ENCODE measurements at places on chromosomes 13 and 19.
A peak's percentile ranks its signal among the peaks of the same experiment; 100 is the strongest.

DNA sequence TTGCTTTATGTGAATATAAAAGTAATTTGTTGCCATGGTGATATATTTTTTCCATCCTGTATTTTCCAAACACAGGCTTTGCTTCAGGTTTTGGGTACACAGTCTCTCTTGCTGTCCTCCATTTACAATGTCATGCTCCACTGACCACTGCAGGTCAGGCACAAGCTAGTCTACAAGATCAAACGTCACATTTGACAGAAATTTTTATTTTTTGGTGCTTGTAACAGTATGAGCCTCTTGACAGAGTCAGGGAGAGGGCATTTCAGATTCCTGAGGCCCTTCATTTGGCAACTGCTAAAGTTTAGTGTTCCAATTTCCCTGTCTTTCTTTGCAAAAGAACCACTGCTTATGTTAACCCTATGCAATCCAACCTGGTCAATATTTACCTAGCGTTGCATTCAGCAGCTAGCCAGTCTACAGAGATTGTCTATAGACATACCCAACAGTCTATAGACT is 175.0 kb downstream of the RFC3 start:
- DNase-seq: no peak

- DNase-seq: peak; percentile 2
These were observed 84.8 kb downstream of the PCDH17 start for GRCh38 chr13:57716295-57716694.

GRCh38 chr13:114087430-114087829 is 45.0 kb downstream of the RASA3 start:
- no peak for DNase-seq

- peak; percentile 77 for DNase-seq
These were observed 4.9 kb upstream of the NWD1 start for GRCh38 chr19:16714702-16715287.

DNA sequence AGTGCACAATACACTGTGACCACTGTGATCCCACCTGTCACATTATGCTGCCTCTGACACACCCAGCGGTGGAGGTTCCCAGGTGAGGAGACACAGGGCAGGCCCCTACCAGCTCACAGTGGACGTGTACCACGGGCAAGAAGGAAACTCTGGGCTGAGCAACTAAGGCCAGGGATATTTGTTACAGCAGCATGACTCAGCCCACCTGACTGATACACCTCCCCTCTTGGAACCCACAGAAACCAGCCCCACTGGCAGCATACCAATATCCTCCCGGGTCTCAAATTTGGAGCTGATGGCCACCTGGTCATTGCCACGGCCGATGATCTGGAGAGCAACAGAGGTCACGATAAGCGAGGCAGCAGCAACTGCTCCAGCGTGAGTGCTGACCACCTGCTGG is 14.9 kb downstream of the KLC3 start:
- DNase-seq: no peak

DNA sequence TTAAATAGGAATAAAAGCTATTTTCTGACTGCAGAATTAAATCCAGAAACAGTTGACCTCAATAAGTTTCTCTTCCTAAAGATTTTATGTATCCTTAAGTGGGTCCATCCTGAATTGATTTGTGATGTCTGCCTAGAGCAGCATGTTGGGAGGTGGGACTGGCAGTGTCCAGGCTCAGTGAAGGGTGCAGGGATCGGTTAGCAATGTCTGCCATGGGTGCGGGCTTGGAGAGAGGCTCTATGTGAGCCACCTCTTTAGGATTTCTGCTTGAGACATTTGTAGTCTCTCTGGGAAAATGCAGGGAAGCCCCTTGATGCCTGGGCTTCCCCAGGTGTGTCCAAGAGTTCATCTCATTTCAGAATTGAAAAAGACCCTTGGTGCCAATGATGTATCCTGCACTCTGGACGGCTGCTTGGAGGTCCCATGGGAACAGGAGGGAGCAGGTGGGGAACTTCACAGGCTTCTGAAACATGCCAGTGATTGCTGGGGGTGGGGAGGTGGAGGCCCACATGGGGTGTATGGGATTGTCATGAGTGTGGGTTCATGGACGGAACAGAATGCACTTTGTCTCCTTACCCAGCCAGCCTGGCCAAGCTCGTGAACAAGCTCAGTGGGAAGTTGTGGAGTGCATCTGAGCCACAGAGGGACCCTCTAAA is 6.2 kb upstream of the COLGALT1 start:
- no peak for DNase-seq

- DNase-seq: peak; percentile 89
These were observed 10.0 kb downstream of the CALM3 start for GRCh38 chr19:46610851-46611770.

DNA sequence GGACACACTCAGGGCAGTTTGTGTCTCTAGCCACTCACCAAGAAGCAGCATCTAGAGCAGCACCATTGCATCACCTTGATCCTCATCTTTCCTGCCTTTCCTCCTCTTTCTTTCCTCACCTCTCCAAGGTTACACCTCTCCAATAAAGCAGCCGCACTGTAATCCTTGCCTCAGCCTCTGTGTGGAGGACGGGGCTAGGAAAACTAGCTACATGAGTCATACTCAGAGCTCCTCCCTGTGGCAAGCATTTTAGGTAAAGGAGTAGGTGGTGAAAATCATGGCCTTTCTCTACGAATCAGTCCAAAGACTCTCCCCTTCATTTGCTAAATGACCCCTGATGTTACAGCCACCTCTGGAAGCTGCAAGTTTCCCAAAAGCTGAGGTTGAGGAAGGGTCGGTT is 108.9 kb downstream of the DNAJC15 start:
- DNase-seq: peak; percentile 15

DNA sequence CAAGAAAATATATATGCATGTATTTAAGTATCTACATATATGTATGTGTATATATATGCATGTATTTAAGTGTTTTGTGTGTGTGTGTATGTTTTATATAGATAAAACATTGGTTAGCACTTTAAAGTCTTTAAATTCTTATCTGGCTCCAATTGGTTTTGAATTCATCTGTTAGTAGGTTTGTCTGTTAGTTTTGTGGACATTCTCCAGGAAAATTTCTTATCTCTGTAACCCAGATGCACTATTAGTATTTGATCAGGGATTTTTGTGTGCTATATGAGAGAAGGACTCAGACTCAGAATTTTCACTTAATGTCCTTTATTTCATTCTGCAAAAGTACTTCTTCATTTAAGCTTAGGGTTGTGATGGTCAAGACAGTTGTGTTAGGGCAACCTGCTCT is 103.1 kb downstream of the ITGBL1 start:
- DNase-seq: no peak

- peak; percentile 35 for DNase-seq
These were observed 81.3 kb upstream of the FRY start for GRCh38 chr13:31950111-31950815.

DNA sequence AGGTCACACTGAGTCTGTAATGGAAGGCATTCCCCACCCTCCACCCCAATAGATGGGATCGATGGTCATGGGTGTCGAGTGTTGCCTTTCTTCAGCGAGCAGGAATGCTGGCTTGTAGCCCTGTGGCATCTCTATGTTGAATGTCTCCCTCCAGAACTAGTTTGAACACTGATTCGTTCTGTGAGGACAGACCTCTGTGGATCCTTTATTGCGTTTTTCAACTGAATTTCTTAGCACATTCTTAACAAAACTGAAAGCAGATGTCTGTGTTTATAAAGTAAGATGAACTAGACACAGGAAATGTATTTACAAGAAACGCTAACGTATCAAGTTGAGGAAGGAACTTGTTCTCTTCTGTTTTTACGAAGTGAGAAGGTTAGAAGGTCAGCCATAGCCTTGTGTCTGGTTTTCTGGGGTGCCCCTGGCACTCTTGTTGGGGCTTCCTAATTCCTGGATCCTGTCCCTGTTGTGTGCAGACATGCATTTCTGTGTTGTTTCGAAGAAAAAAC is 36.8 kb upstream of the TM9SF2 start:
- DNase-seq: no peak

- peak; percentile 82 for DNase-seq
These were observed 14.6 kb downstream of the PLD3 start for GRCh38 chr19:40363069-40363468.

- DNase-seq: peak; percentile 79
These were observed 3.1 kb upstream of the CTXN1 start for GRCh38 chr19:7928741-7929701.

GRCh38 chr13:113630804-113631203 is 27.2 kb downstream of the ATP4B start:
- no peak for DNase-seq

DNA sequence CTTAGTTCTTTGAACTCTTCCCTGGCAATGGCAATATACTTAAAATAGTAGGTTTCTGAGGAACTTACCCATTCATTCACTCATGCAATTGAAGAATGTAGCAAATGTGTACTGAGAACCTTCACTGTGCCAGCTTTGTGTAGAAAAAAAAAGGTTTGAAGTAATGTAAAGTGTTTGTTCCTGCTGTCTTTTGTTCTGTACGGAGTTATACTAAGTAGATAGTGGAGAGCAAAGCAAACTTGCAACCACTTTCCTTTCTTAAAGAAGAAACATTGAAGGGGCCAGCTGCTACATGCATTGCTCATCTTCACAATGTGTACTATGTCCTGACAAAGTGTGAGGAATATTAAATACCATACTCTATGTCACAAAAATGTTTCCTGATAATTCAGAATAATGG is 68.9 kb upstream of the FREM2 start:
- DNase-seq: no peak

DNA sequence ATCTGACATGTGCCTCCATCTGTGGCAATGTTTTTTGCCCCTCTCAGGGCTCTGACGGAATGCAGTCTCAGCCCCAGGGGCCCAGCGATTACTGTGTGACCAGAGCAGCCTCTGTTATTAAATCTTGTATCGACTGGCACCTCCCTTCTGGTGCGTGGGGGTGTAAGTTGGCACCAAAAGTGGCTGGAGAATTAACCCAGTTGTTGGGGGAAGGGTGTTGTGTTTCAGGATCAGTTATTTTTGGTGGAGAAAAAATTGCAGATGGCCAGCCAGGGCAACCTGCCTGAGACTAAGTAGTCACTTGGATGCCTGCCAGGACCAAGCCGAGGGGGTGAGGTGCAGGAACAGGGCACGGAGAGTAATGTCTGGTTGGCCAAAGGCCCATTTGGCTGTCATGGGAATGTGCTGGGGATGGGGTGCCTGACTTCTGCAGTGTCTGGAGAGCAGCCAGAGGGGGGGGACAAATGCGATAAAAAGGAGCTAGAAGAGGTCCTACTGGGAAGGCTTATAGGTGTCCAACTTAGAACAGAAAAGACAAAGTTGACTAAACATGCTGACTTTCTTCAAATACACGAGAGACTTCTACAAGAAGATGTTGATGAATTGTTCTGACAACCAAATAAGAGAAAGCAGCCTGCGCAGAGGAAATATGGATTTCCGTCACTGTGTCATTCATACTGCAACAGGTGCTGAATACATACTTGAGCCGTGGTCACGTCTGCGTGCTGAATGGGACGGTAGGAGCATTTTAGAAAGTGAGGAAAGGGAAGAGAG is 69.8 kb downstream of the SIAH3 start:
- DNase-seq: no peak

DNA sequence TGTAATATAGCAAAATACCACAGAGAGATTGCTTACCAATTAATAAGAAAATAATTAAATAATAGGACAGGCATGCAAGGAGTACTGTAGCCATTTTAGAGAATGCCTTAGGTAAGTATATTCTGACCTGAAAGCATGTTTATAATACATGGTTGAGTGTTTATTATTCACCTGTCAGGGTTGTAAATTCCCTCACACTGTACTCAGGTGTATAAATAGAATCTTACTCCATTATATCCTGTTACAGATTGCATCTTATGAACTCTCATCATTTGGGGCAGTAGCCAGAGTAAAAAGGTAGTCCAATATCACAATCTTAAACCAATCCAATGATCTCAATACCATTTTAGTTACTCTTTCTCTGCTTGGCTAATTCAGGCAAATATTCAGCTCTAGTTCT is 35.8 kb upstream of the GTF2F2 start:
- DNase-seq: no peak

- no peak for DNase-seq
These were observed 1.6 kb downstream of the URI1 start for GRCh38 chr19:29943615-29944014.

- no peak for DNase-seq
These were observed 15.3 kb downstream of the GADD45B start for GRCh38 chr19:2491130-2491801.

GRCh38 chr13:25806264-25806974 is 245.4 kb downstream of the SHISA2 start:
- DNase-seq: peak; percentile 35

DNA sequence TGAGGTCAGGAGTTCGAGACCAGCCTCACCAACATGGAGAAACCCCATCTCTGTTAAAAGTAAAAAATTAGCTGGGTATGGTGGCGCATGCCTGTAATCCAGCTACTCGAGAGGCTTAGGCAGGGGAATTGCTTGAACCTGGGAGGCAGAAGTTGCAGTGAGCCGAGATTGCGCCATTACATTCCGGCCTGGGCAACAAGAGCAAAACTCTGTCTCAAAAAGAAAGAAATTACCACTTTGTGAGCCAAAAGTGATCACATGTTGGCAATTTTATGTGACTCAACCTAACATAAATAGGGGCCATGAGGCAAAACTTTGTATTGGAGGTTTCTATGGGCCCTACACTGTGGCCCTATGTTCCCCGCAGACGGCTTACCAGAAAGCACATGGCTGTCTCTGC is 72.2 kb downstream of the MAP4K1 start:
- no peak for DNase-seq

- DNase-seq: no peak
These were observed 16.6 kb downstream of the CHST8 start for GRCh38 chr19:33638167-33639034.

GRCh38 chr13:24012648-24013047 is 115.3 kb upstream of the C1QTNF9B start:
- DNase-seq: no peak

GRCh38 chr19:18204394-18205199 is 755 bp upstream of the RAB3A start:
- no peak for DNase-seq

GRCh38 chr13:20161275-20161950 is 561 bp upstream of the GJA3 start:
- peak; percentile 55 for DNase-seq

- no peak for DNase-seq
These were observed 67.6 kb upstream of the C13orf46 start for GRCh38 chr13:114041493-114041892.

DNA sequence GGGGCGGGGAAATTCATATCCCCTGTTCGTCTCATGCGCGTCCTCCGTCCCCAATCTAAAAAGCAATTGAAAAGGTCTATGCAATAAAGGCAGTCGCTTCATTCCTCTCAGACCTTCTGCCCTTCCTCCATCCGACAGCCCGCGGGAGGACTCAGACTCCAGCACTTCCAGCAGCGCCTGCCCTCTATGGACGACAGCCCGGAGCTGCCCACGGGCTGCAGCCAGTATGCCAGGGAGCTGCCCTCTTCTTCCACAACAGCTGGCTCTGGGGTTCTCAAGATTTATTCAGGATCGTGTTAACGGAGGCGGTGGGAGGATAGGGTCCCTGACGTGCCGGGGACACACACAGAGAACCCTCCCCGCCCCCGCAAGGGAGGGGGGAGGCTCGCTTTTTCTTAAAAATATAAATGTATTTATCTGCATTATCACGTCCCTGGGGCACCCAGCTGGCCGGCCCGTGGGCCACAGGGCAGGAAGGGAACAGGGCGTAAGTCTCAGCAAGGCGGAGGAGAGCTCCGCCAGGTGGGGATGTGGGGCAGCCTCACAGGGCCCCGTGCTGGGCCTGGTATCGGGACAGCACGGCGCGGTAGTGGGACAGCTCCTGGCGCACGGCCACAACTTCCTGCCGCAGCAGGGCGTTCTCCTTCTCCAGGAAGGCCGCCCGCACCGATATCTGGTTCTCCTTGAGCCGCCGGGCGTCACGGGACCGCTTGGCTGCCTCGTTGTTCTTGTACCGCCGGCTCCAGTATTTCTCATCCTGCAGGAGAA is 6.7 kb downstream of the DBP start:
- peak; percentile 45 for DNase-seq

Data from NB4 (cell line).